ENCODE measurements at places on chromosomes 11 and 22.

DNA sequence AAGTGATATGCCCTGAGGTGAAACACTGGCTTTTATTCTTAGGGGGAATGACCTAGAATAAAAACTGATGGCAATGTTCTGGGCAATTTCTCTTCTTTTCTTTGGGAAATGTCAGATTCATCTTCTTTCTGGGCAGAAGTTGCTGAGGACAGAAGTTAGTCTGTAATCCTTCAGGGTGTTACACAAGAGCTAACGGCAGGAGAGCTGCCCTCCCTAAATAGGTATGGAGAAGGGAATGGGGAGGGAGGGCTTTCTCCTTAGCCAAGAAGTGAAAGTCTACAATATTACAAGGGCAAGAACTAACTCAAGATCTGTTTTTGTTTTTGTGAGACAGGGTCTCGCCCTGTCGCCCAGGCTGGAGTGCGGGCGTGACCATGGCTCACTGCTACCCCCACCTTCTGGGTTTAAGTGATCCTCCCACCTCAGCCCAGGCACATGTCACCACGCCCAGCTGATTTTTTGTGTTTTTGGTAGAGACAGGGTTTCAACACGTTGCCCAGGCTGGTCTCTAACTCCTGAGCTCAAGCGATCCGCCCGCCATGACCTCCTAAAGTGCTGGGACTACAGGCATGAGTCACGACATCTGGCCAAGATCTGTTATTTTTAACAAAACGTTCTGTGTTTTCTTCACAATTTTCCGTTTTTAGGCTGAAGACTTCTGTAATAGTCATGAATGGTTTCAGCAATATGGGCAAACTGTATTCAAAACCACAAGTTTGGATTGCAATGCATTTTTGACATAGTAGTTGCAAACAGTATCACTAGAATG is 7.2 kb downstream of the PIWIL4 start:
- peak; percentile 28 for DNase-seq

GRCh38 chr11:130163346-130164220 is 4.0 kb downstream of the ST14 start:
- DNase-seq = no peak

GRCh38 chr11:125123947-125124617 is 12.7 kb upstream of the TMEM218 start:
- DNase-seq = peak; percentile 50

DNA sequence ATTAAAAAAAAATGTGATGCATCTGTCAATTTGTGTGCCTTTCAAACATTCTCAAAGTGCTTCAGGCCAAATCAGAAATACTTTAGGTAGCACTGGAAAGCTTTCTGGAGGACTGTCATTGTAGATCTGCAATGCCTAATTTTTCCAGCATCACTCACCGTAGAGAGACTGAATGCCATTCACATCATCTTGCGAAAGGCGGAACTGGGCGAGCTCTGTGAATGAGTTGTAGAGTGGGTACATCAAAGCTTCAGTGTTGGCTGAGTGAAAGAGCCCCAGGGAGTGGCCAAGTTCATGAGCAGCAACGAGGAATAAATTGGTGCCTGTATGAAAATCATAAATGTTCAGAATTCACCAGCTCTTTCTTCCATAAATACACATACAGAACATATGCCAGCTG is 4.0 kb downstream of the MMP10 start:
- no peak for DNase-seq

DNA sequence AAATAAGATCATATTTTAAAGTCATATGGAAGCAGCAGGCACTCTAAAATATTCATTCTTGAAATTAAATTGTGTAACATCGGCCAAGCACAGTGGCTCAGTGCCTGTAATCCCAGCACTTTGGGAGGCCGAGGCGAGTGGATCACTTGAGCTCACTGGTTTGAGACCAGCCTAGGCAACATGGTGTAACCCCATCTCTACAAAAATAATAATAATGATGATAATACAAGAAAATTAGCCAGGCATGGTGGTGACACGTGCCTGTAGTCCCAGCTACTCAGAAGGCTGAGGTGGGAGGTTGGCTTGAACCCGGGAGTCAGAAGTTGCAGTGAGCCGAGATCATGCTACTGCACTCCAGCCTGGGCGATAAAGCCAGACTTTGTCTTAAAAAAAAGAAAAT is 77.4 kb downstream of the TRIM29 start:
- DNase-seq = no peak

DNA sequence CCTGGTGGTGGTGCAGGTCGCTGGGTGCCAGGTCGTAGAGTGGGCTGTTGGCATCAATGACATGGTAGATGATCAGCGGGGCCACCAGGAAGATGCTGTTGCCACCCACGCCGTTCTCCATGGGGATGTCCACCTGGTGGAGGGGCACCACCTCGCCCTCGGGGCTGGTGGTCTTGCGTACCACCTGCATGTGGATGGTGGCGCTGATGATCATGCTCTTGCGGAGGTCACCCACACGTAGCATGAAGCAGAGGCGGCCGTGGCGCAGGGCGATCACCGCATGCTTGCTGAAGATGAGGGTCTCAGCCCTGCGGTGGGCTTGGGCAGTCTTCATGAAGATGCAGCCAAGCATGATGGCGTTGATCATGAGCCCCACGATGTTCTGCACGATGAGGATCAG is 1.2 kb downstream of the KCNJ11 start:
- no peak for DNase-seq

DNA sequence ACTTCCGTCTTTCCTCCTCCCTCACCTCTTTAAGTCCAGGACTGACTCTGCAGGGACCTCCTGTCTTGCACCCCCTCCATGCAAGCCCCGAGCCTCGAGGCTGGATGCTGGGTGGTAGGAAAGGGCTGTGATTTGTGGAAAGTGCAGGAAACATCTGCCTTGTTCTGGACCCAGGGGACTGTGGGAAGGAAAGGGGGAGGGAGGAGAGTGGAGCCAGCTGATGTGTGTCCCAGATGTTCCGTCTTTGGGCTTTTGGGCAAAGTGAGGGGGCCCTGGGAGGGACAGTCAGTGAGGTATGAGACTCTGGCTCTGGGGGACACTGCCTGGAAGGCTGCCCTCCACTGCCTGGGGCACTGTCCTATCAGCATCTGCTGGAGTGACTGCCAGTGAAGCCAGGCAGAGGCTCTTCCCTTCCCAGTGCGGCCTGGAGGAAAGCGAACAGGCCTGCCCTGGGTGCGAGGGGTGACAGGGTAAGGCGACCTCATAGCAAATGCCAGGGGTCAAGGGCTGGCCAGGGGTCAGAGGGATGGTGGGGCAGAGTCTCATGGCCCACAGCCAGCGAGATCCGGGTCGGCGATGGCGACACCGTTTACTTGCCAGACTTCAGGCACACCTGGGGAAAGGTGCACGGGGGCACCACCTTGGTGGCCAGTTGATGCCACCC is 1.7 kb downstream of the MRGPRD start:
- no peak for DNase-seq

- DNase-seq = no peak
These were observed 8.4 kb downstream of the FAM83F start for GRCh38 chr22:40002935-40003715.

- DNase-seq = no peak
These were observed 258.9 kb downstream of the SWAP70 start for GRCh38 chr11:9922806-9923205.

DNA sequence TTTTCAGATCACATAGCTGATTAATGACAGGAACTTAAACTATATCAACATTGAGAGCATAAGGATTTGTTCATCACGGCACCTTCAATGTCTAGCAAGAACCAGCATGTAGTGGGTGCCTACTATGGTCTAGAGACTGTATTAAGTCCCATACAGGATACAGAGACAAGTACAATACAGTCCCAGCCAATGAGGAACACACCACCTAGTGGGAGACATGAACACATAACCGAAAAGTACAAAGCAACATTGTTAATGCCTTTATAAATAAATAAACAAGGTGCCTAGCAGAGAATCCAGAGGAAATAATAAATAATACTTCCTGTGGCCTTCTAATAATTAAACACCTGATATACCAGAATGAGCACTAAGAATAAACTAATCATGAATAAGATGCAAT is 87.7 kb upstream of the OPCML start:
- no peak for DNase-seq

- no peak for DNase-seq
These were observed 618.7 kb upstream of the CADM1 start for GRCh38 chr11:116122697-116123472.

DNA sequence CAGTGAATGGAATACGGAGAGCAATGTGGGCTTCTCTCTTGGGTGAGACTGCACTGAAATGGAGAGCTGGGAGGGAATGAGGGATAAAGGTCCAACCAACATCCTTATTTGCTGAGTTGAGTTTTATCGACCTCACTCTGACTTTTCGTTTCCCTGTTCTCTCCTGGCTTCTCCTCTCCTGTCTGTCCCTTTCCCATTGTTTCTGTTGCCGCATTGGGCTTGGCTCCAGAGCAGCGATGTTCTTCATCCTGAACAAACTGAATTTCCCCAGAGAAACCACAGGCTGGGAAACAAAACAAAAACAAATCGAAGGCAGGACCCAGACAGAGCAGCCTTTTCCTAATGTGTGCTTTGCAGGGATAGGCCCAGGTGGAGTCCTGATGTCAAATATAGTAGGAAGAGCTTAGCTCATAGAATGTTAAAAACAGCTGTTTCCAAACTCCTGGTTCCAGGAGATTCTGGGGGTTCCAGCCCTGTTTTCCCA is 30.0 kb downstream of the MOV10L1 start:
- DNase-seq = no peak

DNA sequence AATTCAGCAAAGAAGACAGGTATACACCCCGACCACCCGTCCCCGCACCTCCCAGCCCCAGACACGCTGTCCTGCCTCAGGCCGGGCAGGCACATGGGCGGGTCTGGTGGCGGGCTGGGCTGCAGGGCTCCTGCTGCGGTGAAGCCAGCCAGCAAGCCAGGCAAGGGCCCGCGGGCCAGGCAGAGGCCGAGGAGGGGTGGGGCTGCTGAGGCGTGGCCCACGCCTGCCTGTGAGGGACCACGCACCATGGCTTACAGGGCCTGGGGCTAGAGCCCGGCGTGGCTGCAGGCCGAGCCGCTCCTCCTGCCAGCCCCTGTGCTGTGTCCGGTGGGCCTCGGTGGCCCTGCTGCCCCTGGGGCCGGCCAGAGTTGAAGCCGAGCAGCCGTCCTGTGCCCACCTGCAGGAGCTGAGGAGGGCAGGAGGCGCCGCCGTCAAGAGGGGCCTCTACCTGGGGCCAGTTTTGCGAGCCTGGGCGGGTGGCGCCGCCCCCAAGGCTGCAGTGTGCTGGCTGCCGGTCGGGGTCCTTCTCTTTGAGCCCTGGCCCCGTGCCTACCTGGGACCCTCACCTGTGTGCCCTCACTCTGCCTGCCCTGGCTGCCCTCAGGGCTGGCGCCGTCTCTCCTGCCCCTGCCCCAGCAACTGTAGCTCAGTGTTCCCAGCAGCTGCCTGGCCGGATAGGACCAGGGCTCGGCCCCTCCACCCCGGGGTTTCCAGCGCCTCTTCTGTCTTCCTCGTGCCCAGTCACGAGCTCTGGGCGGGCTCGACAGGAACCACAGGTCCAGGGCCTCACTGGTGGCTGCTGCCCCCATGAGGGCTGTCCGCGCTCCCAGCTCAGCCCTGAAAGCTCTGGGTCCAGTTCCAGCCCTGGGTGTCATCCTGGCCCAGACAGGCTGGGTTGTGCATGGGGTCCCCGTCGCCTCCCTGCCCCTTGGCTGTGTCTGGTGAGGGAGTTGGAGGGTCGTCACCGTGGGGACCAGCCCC is 38.4 kb downstream of the MOB2 start:
- no peak for DNase-seq

DNA sequence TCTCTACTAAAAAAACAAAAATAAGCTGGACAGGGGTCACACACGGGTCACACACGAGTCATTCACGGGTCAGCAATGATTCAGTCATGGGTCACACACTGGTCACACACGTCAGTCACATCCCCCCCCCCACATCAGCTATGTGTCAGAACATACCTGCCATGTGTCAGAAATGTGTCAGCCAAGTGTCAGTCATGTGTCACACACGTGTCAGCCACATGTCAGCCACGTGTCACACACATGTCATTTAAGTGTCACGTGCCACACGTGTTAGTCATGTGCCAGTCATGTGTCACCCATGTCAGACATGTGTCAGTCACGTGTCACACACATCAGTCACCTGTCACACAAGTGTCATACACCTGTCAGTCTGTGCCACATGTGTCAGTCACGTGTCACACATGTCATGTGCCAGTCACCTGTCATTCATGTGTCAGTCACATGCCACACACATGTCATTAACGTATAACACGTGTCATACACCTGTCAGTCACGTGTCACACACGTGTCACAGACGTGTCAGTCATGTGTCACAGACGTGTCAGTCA is 28.7 kb upstream of the MMP20 start:
- DNase-seq = no peak

DNA sequence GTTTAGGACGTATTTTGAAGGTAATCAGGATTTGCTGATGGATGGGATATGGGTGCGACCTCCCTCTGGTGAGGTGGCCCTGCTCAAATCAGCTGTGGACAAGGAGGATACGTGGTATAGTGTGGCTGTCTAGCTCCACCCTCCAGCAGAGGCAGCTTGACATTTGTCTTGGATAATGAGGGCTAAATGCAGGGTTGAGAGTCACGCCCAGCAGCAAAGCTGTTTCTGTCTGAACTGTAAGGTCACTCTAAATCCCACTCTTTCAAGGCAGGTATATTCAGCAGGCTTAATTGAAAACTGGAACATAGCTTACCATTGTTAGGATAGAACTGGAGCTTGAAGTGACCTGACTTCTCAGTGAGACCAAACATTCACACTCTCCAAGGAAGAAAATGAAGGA is 98.7 kb downstream of the SWAP70 start:
- no peak for DNase-seq

DNA sequence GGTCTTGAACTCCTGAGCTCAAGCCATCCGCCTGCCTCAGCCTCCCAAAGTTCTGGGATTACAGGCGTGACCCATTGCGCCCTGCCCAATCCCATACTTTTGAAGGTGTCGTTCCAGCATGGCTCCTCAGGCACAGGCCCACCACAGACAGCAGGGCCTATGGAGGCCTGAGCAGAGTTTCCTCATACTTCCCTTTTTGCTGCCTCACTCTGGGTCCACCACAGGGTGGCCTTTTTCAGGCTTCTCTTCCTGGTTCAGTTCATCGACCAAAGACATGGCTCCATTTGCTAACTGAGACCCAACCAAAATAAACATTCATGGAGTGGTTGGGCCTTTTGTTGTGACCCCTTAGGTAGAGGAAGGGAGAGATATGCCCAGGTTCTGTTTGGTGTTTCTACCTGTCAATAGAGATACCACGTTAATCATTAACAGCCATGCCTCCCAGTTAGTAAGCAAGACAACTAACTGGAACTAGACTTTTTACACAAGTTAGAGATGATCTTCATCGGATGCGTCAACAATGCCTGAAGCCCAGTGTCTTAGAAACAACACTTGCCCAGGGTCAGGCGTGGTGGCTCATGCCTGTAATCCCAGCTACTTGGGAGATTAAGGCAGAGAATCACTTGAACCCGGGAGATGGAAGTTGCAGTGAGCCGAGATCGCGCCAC is 35.1 kb downstream of the TRIOBP start:
- peak; percentile 73 for DNase-seq

DNA sequence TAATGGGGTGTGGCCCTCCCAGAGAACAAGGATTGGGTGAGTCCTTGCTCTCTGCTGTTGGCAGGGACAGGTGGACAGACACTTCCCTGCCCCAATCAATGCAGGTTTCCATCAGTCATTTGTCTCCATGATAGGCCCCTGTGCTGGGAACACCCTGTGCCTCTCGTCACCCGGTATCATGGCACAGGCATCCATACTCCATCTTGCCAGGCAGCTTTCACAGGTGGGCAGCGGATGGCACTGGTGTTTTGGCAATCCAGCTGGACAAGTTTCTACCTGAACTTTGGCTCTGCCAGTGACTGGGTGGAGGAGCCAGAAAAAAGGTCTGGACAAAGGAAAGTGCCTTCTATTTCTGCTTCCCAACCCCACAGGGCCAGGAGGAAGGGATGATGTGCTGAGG is 47.5 kb downstream of the TRIM29 start:
- DNase-seq = no peak

All from common myeloid progenitor, CD34-positive (primary cell).